Posterior cingulate gyrus (tissue), 11 donors: ENCODE measurements at places on chromosomes 16 and 17.

GRCh38 chr16:28091656-28092055 lies 28.1 kb upstream of the GSG1L start:
- DNase-seq: no peak

- DNase-seq: no peak
Observed at GRCh38 chr16:87117936-87118335, 199.3 kb downstream of the C16orf95 start.

- DNase-seq: no peak
Observed at GRCh38 chr16:81716478-81717225, 62.4 kb upstream of the PLCG2 start.

DNA sequence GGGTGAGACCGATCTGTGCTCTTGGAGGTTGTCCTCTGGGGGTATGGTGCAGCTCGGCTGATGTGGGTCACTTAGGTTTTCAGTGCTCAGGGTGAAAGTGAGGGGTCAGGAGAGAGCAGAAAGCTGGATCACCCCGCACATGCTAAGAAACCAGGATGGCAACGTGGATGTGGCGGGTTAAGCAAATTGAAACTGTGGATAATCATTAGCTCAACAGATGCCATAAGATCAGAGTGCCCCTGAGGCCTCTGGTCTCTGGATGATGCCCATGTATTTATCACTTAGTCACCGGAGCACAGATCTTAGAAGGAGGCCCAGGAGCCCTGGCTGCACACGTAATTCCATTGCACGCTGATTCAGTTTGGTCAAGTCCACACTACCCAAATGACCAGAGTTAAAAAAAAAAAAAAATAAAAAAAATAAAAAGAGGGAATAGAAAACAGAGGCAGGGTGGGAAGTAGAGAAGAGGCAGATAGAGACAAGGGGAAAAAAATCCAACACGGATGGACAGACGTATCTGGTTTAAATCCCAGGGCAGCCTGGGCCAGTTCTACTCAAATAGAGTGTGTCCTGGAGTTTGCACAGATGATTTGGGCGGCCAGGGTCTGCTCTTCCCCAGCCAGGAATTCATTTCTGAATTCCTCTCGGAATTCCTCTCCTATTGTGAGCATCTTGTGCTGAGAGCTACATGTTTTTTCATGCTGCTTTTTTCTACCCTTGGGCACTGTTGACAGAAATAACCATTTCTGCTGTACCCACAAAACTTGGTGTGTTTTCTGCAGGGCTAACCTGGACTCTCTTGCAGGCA lies 378.3 kb downstream of the CPPED1 start:
- no peak for DNase-seq

GRCh38 chr16:64092271-64092670 lies 1029.6 kb downstream of the CDH11 start:
- DNase-seq: no peak

DNA sequence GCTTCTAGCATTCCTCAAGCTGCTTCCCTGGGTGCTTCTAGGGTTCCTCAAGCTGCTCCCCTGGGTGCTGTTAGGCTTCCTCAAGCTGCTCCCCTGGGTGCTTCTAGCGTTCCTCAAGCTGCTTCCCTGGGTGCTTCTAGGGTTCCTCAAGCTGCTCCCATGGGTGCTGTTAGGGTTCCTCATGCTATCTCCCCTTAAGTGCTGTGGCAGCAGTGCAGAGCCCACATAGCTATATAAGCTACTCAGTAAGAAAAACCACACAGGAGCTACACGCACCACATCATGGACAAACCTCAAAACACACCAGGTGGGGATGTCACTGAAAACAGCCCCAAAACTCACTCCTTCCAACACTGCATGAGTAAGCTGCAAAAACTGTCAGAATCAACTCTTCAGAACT lies 35.2 kb downstream of the ANKRD11 start:
- no peak for DNase-seq

DNA sequence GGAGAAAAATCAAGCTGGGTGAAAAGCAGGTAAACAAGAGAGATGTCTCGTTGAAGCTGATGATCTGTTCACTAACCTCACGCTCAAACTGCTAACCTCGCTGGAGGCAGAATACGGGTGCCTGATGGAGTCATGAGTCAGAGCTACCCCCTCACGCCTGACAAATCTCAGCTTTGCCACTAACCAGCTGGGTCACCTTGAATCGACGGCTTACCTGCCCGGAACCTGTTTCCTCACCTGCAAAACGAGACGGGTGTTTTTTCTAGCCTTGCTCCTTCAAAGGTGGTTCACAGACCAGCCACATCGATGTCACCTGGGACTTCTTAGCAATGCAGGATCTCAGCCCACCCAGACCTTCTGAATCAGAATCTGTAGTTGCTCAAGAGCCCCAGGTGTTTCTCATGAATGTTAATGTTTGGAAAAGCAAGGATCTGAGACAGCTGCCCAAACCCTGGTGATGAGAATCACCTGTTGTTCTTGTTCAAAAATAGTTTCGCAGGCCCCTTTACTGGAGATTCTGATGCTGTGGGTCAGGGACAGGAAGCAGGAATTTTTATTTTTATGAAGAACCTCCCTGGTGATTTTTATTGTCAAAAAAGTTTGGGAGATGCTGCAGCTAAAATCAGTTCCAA lies 56.9 kb downstream of the MARCHF10 start:
- DNase-seq: no peak

GRCh38 chr17:3723188-3723555 lies 531 bp upstream of the HASPIN start:
- DNase-seq: no peak

DNA sequence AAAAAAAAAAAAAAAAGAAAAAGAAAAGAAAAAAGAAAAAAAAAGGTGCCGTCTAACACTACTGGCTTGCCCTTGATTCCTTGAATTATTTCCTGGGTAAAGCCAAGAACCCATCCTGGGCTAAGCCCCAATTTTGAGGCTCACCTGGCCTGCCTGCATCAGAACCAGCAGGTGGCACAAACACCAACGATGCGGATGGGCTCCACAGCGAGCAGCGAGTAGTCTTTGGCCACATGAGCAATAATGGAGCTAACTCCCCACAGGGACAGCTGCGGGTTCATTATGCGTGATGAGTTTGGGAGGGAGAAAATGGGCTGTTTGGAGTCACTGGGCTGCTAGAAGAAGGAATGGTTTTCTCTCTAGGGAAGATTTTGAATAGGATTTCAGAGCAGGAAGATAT lies 91.1 kb downstream of the ASIC2 start:
- no peak for DNase-seq

- DNase-seq: no peak
Observed at GRCh38 chr16:307691-308312, 24.8 kb downstream of the PDIA2 start.

- DNase-seq: no peak
Observed at GRCh38 chr16:3608069-3608468, 3.3 kb downstream of the SLX4 start.
